CD4-positive, alpha-beta T cell treated with Interleukin-15 for 4 hours (primary cell): ENCODE measurements at places on chromosomes 2 and 18.

DNA sequence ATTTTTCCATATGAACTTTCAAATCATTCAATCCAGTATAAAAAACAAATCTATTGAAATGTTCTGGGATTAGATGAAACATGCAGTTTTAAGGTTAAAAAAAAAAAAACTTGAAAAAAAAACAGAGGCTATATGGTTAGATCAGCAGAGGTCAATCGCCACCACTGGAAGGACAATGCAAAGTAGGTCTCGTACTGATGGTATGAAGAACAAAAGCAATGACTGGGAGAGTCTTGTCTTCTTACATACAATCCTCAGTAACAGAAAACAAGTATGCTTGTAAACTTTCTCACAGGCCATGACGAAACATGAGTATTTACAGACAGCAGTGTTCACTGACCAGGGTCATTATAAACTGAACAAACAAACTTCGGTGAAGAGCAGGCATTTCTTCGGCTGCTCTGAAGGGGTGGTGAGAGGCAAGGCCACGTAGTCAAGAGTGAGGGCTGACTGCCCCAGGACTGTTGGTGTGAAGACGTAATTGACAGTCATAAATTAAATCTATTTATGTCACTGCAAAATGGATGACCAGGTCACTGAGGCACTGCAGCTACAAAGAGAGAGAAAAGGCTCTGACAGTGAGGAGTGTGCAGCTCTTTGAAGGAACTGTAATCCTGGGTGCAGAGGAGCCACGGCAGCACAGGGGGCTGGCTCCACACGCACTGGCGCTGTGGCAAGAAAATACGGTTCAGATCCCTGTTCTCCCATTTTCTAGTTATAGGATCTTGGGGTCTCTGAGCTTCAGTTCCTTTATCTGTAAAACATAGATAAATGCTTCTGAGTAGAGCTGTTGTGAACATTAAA is 60.0 kb downstream of the NXPH2 start:
- DNase-seq, result no peak

DNA sequence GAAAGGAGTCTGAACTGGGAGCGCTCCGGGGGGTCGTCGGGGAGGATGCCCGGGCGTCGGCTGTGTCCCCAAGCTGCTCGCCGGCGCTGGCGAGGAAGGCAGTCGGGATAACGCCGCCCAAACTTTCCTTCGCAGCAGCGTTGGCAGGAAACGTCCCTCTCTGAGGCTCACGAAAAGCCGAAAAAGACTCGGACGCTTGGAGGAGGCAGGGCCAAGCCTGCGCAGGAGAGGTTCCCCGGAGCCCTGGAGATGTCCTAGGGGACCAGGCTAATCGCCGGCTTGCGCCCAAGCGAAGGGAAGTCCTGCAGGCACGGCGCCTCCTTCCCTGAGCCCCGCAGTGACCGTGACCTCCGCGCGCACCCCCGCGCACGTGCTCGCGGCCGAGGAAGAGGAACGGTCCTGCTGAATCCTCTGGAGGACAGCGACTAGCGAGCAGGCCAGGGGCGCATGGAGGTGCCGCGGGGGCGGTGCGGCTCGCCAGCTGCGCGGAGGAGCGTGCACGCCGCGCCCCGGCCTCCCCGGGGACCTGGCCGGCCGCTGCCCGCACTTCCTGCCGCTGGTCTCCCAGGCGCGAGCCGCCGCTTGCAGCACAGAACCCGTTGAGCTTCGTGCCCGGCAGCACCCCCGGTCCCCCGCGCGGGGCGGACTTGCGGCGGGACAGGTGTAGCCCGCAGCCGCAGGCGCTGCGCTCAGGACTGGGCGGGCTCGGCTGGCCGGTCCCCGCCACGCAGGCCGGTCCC is at the start of gene SH3RF3:
Gene SH3RF3 (plus strand): TSS at position 590 of the 740 bp plus-strand sequence.
- DNase-seq, result no peak

- no peak for DNase-seq
These were observed 14.5 kb upstream of the DSC3 start for GRCh38 chr18:31057051-31057450.

- no peak for DNase-seq
These were observed 550.6 kb downstream of the DSC3 start for GRCh38 chr18:30491815-30492551.

- DNase-seq, result no peak
These were observed 173.0 kb downstream of the HDAC4 start for GRCh38 chr2:239227661-239228371.

DNA sequence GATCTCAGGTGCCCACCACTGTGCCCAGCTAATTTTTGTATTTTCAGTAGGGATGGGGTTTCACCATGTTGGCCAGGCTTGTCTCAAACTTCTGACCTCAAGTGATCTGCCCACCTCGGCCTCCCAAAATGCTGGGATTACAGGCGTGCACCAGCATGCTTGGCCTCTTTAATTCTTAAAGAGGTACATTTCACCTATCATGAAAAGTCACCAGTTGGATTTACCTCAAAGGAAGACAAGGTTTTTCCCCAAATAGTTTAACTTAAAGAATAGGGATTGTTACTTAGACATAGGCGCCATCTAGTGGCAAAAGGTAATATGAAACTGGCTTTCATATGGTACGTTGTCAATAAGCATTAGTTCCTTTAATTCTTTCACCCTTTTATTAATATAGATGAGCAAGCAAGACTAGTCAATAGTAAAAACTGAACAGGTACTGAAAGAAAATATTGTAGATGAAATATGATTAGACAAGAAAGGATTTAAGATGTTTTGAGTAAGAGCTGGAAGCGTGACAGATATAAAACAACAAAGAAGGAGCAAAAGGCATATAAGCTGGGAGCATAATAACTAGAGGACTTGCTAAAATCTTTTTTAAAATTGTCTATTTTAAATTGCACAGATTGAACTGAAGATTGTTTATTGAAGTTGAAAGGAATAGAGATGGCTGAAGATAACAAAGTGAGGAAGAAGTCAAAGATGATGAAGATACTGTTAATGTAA is 35.0 kb upstream of the PSMD14 start:
- DNase-seq, result peak; percentile 68

DNA sequence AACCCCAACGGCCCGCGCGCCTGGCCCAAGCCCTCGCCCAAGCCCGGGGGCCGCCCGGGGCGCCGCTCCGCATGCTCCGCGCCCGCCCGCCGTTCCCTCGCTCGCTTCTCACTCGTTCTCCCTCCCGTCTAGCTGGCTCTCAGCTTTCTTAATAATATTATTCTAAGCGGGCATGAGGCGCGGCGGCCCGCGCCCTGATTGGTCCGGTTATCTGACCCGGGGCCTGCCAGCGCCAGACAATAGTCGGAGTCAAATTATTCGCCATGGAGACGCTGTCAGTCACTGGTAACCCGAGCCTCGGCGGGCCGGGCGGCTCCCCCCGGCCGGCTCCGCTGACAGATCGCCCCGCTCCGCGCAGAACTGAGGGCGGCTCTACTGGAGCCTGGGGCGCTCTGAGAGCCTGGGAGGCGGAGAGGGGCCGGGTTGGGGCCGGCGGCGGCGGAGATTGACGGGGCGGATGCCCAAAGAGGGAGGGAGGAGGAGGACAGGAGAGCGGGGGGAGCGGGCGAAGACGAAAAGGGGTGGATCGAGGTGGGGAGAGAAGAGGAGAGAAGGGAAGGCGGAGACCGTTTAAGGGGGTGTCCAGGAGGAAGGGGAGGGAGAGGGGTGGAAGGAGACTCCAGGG is at the start of gene SIX2:
Gene SIX2 (minus strand): TSS at position 150 of the 625 bp plus-strand sequence. CDS start 342 bp downstream, outside the sequence.
- DNase-seq, result no peak

DNA sequence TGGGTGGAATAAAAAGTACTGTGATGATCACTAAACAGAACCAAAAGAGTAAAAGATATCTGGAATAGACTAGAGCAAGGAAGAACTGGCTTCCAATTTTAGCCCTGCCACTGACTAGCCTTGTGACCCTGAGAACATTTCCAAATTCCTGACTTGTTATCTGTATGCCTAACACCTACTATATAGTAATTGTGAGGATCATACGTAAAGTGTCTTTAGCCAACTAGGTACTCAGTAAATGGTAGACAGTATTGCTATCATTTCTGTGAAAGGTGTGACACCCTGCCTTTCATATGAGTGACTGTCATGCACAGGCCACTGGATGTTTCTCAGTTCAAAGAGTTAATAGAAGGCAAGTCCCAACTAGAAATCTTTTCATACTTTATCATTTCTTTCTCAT is 29.8 kb downstream of the CYTIP start:
- peak; percentile 62 for DNase-seq

DNA sequence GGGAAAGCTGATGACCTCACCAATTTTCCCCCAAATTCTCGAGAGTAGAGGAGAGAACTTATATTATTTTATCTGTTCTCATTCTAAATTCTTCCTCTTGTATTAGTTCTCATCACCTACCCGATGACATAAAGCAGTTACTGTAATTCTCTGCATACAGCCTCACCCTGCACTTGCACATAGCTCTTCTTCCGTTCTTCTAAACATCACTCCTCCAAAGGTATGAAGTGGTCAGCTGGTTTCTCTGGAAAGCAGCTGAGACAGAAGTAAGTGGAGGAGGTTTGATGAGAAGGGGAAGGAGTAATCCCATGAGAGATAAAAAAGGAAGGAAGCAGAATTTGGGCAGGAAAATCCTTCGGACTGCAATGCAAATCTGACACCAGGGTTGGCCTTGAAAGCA is 39.0 kb downstream of the FBXO48 start:
- no peak for DNase-seq

DNA sequence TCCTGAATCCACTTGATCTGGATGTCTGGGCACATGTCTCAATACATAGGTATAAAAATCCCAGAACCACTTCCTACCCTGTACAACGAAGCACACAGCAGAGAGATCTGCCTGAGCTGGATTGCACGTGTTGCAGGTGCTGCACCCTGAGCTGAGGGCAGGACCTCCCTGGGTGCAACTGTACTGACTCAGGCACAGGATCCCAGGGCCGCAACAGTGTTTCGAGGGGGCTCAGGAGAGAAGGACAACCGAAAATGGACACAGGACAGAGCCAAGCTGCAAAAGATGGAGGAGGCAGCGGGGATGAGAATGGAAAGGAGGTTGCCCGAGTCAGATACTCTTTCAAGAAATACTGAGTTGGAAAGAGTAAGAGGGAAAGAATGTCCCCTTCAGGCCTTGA is 354.1 kb downstream of the EIPR1 start:
- no peak for DNase-seq

DNA sequence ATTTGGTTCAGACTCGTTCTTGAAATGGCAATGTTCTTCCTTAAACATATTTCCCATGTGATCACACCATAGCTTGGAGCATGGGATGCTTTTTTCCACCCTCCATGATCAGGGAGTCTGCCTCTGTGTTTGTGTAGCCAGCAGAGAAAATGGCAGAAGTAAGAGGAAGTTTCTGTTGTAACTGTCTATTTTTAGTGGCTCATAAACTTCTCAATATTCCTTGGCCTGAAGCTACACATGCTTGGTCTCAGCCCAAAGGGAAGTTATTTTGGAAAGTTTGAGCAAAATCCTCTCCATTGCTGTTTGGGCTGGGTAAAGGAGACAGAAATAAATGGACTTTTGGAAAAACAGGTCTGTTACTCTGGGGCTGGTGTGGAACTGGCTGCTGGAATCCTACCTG is 33.4 kb upstream of the ITGA6 start:
- DNase-seq, result no peak

DNA sequence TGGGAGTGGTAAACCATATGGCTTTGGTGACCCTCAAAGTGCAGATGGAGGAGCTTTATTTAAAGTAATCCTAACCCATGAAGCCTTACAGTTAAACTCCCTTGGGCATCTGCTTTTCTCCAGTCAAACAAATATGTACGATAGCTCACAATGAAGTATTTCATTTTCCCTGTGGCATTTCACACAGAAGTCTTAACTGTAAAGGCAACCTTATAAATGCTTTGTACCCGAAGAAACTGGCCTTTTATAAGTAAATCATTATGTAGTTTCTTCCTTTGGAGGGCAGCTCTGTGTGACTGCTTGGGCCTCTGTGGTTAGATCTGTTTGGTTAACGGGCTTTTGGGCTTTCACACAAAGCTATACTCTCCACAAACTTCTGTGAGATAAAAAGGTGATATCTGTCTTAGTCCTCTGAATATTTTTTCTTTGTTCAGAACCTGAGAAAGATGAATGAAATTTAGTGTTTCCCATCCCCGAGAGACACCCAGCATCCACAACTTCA is 46.6 kb downstream of the SCN1A start:
- no peak for DNase-seq

DNA sequence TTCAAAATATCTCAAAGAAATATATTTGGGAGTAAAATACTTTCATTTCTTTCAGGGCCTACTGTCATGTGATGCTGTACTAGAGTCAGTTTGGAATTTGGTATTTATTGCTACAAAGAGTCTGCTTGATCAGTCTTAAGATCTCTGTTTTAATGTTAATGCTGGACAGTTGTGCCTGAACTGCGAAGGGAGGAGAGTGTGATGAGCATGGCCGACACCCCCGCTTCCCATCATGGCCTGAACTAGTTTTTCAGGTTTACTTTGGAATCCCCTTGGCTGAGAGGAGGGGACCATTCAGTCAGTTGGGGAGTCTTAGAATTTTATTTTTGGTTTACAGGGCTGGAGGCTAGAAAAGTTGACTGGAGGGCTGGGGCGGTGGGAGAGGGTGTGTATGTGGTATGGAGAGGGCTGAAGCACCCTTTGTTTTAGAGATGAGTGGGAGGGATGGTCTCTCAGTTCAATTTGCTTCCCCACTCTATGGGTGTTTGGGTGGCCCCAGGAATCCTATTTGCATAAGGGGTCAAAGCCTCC is 20.9 kb upstream of the TEX44 start:
- DNase-seq, result no peak

DNA sequence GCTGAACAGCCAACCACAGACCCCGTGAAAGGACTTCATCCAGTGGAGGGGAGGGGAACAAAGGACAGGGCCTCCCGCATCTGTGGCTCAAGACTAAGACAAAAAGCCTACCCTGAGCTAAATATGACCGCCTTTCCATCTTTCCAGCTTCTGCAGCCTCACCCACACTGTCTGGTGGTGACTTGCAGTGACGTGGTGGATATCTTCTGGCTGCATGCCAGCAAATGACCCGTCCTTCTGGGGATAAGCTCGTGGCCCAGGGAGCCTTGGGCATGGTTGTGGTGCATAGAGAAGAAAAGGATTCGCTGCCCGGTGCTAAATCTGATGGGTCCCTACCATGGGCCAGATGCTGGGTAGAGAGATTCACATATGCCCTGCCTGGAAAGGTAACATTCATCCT is 8.7 kb upstream of the NGEF start:
- no peak for DNase-seq

DNA sequence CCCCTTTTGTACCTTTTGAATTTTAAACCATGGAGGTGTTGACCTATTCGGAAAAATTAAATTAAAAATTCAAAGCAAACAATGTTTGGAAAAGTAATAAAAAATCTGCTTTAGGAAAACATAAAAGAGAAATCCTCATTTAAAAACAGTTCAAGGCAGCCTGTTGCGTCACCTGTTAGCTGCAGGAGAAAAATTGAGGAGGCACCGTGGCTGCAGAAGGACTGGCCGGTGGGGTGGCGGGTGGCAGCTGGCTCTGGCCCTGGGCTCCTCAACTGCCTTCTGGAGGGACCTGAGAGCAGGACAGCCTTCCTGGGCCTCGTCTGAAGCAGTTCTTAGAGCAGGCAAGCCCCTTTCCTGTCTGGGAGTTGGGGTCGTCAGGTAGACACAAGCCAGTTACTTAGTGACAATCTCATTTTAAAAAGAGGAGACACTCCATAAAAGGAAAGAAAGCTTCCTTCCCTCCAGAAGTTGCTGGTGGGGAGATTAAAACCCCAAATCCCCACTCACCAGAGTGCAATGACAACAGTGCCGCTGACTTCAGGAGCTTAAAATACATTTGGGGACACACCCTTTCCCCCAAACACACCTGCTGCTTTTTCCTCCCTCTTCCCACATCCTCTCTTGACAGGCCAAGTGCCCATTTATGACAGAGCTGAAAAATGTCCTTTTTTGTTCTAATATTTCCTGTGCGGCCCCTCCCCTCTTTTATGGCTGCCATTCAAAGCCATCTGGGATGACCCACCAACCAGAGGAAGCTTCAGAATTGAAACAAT is 9.7 kb downstream of the ZBTB7C start:
- no peak for DNase-seq

GRCh38 chr2:1799174-1799573 is 54.9 kb upstream of the PXDN start:
- no peak for DNase-seq
